ENCODE measurements at places on chromosomes 6 and 20.

GRCh38 chr20:47676912-47677634 is 108.2 kb downstream of the SULF2 start:
- no peak overlapping the region for H3K27ac ChIP-seq
- no peaks in the 10 kb centered on the region for H3K36me3 ChIP-seq
- H3K27me3 ChIP-seq = no peaks in the 10 kb centered on the region

GRCh38 chr6:39377539-39377950 is 55.0 kb upstream of the KCNK16 start:
- H3K27me3 ChIP-seq = no peaks in the 10 kb centered on the region
- H3K4me3 ChIP-seq = no peak overlapping the region
- H3K27ac ChIP-seq = peak overlapping the region; percentile 96

DNA sequence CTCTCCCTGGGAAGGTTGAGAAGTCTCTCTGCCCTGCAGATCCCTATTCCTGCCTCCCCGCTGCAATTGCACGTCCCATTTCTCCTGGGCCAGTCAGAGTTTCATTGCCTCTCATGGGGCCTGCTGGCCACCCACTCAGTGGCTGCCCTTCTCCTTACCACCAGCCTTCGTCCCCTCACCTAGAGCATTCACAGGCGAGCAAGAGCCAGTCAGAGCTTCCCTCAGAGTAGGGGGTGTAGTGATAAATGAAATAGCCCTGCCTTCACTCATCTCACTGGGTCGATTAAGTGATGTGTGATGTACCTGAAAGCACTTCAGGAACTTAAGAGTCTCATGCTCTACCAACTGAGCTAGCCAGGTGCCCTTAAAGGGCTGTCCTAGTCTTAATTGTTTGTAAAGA is 52.0 kb upstream of the FANCE start:
- no peaks in the 10 kb centered on the region for H3K27me3 ChIP-seq
- no peak overlapping the region for H3K4me3 ChIP-seq
- peaks cover 5% of the 10 kb centered on the region for H3K36me3 ChIP-seq

DNA sequence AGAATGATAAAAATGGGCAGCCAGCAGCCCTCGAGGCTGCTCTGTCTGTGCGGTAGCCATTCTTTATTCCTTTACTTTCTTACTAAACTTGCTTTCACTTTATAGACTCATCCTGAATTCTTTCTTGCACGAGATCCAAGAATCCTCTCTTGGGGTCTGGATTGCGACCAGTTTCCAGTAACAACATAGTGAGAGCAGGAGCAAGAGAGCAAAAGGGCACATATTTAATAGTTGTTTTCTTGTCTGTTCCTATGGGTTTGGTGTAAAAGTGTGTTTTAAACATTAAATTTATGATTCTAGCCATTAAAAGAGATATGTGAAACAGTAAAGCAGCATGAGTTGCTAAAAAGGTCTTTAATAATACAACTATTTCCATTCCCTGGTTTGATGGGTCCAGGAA is 78.8 kb upstream of the OPRM1 start:
- H3K36me3 ChIP-seq = no peaks in the 10 kb centered on the region
- H3K4me1 ChIP-seq = peaks cover 18% of the 10 kb centered on the region
- H3K27ac ChIP-seq = no peak overlapping the region
- no peaks in the 10 kb centered on the region for H3K27me3 ChIP-seq
- DNase-seq = no peak

GRCh38 chr20:40317156-40317790 is 371.8 kb downstream of the MAFB start:
- H3K27me3 ChIP-seq = peaks cover 16% of the 10 kb centered on the region
- H3K27ac ChIP-seq = no peak overlapping the region
- no peaks in the 10 kb centered on the region for H3K36me3 ChIP-seq
- no peaks in the 10 kb centered on the region for H3K4me1 ChIP-seq
- H3K4me3 ChIP-seq = no peak overlapping the region

DNA sequence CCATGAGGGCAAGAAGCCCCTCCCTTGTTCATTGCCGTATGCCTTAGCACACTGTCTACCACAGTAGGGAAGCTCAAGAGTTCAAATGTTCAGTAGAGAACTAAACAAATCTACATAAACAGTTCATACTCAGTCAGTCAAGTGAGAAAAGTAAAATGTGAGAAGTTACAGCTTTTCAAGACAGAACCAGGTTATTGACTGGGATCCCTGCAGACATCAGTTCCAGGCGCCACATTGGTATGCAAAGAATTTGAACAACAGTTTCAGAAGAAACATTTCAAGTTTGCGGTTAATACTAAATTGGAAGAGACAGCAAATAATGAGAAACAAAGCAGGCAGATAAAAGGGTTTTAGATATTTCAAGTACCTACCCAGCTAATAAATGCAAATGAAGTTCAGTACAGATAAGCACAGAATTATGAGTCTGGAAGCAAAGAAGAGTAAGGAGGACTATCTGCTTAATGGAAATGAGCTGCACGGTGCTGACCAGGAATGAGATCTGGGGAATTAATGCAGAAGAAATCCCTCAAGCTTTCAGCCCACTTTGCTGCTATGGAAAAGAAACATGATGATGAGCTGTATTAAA is 246.2 kb downstream of the HACE1 start:
- no peaks in the 10 kb centered on the region for H3K36me3 ChIP-seq
- DNase-seq = no peak
- H3K4me3 ChIP-seq = no peak overlapping the region
- peaks cover 7% of the 10 kb centered on the region for H3K4me1 ChIP-seq

GRCh38 chr6:105609375-105609991 is 206.6 kb upstream of the PREP start:
- peaks cover 23% of the 10 kb centered on the region for H3K4me1 ChIP-seq
- H3K27ac ChIP-seq = peak overlapping the region; percentile 52
- DNase-seq = no peak
- H3K4me3 ChIP-seq = no peak overlapping the region
- no peaks in the 10 kb centered on the region for H3K27me3 ChIP-seq

GRCh38 chr6:164195278-164195941 is 780.9 kb downstream of the QKI start:
- H3K36me3 ChIP-seq = no peaks in the 10 kb centered on the region
- no peak overlapping the region for H3K4me3 ChIP-seq
- no peaks in the 10 kb centered on the region for H3K27me3 ChIP-seq
- no peak for DNase-seq
- H3K4me1 ChIP-seq = no peaks in the 10 kb centered on the region
- no peak overlapping the region for H3K27ac ChIP-seq

- no peaks in the 10 kb centered on the region for H3K27me3 ChIP-seq
- no peak overlapping the region for H3K4me3 ChIP-seq
- H3K36me3 ChIP-seq = no peaks in the 10 kb centered on the region
- no peak overlapping the region for H3K27ac ChIP-seq
- DNase-seq = no peak
- H3K4me1 ChIP-seq = peaks cover 11% of the 10 kb centered on the region
These were observed 671.4 kb downstream of the RFPL4B start for GRCh38 chr6:113018351-113019151.

DNA sequence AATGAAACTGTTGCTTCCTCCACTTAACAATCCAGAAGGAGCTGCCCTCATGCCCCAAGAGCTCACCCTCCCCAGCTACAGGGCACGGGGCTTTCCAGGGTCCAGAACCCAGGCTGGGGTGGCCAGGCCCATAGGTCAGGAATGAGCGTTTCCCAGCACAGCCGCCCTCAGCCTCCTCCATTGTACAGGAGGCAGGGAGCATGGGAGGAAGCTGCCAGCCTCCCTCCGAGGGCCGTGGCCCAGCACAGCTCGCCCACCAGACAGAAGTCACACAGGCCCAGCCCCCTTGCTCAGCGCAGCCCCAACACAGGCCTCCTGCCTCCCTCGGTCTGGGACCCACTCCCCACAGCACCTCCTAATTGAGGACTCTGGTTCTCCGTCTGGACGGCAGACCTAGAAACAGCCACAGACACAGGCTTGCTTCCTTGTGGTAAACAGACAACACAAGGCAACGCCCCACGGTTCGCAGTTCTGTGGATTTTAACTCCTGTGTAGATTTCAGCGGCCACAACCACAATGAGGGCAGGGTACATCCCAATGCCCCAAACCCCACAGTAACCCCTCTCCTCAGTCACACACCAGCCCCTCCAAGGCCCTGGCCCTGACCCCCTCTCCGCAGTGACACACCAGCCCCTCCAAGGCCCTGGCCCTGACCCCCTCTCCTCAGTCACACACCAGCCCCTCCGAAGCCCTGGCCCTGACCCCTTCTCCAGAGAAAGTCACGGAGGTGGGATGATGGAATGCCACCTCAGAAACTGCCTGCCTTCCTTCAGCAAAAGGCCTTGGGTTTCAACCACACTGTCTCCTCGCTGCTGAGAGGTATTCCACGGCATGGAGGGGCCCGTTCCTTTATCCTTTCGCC is 173.5 kb downstream of the DLL1 start:
- no peaks in the 10 kb centered on the region for H3K4me1 ChIP-seq
- no peak overlapping the region for H3K27ac ChIP-seq
- H3K36me3 ChIP-seq = peaks cover 4% of the 10 kb centered on the region
- H3K27me3 ChIP-seq = peaks cover 6% of the 10 kb centered on the region

DNA sequence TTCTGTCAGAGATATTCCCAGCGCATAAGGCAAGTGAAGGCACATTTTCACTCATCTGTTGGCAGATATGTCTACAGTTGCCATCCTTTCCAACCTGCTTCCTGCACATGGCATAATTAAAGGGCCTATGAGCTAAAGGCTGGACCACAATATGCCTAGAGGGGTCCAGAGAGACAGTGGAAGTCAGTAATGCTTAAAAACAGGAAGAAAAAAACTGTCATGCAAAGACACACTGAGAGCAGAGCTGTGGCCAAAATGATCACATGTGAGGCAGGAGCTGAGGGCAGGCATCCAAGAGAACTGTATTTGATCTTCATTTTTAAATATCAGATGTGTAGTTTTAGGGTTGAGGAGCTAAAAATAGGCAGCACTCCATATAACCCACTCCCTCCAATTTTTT is 125.0 kb upstream of the BACH2 start:
- no peaks in the 10 kb centered on the region for H3K27me3 ChIP-seq
- no peak overlapping the region for H3K27ac ChIP-seq
- no peaks in the 10 kb centered on the region for H3K4me1 ChIP-seq
- H3K4me3 ChIP-seq = no peak overlapping the region
- H3K36me3 ChIP-seq = no peaks in the 10 kb centered on the region
- DNase-seq = no peak
